ENCODE measurements at places on chromosomes 2 and 18.

DNA sequence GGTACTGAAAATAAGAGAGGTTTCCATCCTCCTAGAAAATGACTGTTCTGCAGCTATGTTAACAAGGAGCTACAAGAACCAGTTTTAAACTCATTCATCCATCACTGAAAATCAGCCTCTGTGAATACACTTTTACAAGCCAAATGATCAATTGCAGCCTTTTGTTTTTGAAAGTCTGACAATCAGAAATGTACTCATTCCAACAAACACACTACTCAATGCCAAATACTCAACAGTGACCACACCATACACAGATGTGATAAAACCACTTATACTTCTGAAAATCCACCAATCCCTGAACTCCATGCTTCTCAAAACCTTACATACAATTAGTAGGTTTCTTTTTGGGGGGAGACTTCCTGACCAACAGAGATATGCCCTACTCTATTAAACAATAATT lies 663.9 kb upstream of the CHAC2 start:
- no peak for DNase-seq

GRCh38 chr2:39782591-39782990 lies 3.5 kb upstream of the THUMPD2 start:
- DNase-seq: no peak

GRCh38 chr2:14557916-14558315 lies 74.6 kb upstream of the LRATD1 start:
- no peak for DNase-seq

DNA sequence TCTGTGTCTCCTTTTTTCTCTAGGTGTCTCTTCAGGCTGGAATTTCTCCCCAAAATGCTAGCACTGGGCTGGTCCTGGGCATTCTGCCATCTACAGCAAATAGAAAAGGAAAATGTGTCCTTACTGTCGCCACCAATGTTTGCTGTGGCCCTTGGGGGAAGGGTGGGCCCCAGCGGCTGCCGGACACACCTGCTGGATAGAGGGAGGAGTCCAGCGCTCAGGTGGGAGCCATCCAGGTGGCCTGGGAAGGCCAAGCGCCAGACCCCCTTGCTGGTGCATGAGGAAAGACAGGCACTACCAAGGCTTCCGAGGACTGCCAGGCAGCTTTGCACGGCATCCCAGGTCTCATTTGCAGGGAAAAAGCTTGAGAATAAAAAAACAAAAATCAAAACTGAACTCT lies 147.7 kb upstream of the GATA6 start:
- no peak for DNase-seq

GRCh38 chr2:120982598-120982997 lies 246.9 kb downstream of the GLI2 start:
- DNase-seq: no peak
